ENCODE measurements at places on chromosomes 4 and X.
A peak's percentile ranks its signal among the peaks of the same experiment; 100 is the strongest.

GRCh38 chrX:153400146-153401132 is 711 bp downstream of the PNMA6E start:
- DNase-seq: peak; percentile 65

DNA sequence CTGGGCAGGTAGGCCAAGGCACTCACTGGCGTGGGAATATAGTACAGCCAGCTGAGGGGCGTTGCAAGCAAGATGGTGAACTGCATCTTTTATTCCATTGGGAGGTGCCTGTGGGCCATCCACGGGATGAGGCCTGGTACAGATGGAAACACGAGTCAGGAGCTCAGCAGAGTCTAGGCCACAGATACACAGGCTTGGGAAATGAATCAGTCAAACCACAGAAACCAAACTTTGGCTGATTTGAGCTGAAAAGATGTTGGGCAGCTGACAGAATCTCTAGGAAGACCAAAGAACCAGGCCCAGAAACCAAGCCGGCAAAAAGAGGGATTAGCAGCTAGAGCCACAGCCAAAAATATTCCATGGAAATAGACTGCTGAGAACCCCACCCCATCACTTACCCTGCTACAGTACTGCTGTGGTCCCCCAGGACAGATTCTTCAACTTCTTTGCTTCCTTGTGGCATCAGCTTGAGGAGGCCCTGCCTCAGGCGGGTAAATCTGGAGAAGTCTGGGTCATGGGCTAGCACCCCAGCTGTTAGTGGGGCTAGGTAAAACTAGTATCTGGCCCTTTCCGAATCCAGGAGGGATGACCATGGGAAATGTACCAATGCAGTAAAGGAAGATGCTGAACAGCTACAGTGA is 75.4 kb downstream of the TMEM131L start:
- DNase-seq: peak; percentile 28

- DNase-seq: no peak
Measured at GRCh38 chr4:54877006-54877405, 219.2 kb downstream of the KIT start.

DNA sequence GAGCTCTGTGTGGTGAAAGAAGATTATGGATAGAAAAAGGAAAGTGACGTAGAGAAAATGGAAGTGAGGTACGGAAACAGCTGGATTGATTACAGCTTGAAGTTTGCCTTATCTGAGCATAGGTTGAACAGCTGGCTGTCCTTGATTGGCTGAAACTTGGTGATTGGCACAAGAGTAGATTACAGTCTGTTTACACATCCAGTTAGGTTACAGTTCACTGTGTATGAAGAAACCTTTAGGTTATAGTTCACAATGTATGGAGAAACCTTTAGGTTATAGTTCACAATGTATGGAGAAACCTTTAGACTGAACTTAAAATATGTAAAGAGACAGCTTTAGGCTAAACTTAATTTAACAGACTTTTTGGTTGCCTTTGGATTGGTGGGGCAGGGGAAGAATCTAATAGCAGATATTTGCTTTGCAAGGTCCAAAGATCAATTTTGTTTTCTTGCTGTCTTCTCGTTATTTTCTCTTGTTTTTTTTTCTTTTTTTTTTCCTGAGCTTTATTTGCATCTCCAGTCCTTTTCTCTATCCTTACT is 15.6 kb upstream of the ART3 start:
- DNase-seq: no peak

GRCh38 chrX:64642482-64642881 is 247.2 kb upstream of the MTMR8 start:
- DNase-seq: peak; percentile 21

DNA sequence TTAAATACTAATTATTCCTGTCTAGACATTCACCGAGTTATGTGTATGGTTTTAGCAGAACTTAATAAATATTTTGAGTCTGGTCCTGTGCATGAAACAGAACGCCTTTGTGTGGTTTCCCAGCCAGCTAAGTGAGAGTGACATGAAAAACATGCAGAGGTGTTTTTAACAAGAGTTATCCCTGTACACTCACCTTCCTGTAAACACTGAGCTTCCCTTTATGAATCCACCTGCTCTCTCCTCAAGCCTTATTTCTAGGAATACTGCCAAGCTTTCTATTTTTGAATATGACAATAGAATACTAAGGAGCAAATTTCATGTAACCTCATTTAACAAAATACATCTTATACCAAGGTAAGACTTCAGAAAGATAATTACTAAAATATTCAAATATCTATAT is 270.3 kb upstream of the CTSO start:
- no peak for DNase-seq

DNA sequence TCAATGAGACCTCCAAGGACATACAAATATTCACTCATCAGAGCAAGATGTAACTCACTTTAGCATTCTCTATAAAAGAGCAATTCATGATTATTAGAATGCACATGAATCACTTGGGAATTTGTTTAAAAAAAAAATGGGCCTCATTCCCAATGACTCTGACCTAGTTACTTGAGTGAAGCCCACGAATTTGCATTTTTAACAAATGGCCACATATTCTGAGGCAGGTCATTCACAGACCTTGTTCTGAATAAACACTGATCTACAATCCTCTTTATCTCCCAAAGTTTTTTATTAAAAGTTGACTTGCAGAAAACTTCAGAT is 255.1 kb upstream of the VEGFC start:
- DNase-seq: no peak

DNA sequence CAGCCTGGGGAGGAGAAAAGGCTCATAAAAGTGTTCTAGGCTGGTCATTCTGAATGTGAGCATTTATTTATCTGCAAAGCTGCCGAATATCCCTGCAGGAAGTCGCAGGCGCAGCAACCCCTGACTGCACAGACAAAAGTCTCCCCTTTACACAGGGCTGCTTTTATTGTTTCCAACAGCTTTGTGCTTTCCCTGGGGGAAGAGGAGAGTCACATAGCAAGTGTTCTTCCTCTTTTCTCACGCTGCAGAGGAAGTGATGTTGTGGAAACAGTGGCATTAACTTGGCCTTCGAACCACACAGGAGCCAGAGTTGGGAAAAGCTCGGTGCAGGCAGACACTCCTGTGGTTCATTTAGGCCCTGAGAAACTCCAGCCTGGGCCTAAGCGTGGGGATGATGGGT is 81.5 kb upstream of the BCOR start:
- no peak for DNase-seq

DNA sequence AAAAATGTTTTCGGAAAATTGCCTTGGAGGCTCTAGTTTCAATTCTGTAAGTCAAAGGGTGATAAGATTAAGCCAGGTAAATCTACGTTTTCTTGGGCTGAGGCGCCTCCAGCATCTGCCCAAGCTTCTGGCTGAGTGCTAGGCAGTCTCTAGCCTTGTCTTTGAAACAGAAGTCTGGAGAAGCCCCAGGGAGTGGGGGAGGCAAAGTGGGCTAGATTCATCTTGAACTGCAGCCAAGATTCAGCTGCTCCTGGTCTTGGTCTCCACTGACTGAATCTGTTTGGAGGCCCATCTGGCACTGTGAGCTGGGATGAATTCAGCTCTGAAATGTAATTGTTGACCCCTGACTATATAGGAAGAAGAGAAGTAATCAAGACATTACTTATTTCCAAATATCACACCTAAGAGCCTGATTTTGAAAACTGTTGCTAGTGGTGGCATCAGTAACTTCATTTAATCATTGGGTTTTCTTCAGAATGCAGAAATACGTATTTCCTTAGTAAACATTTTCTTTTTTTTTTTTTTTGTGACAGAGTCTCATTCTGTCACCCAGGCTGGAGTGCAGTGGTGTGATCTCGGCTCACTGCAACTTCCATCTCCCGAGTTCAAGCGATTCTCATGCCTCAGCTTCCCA is 187.3 kb upstream of the LEF1 start:
- peak; percentile 44 for DNase-seq

DNA sequence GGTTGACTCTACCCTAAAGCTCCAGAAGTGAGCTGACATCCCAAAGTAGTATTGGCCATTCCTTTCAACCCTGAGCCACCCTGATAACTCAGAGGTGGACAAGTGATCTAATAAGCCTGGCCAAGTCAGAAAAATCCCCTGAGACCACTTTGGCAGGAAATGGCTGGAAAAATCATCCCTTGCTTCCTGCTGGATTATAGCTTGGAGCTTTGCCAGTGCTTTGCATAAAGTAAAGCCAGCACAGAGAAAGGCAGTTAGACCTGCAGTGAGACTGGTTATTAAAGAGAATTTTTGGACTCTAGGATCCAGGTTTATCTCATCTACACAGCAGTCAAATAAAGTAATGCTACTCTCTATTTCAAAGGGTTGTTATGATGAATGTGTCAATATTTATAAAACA is 6.4 kb downstream of the CXCL3 start:
- DNase-seq: no peak

DNA sequence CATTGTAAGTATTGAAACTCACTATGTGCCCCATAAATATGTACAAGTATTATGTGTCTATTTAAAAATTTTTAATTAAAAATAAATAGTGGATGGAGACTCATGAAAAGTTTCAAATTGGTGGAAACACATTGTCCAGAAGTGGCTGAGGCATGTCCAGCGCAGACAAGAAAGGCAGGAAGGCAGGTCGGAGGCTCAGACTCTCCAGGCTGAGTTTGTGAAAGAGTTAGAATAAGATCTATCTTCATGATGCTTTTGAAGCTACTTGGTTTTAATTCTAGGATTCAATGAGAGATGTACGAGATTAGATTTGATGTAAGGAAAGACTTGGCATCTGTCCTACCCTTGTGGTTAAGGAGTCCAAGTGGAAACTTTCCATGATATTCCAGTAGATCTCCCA is 19.8 kb downstream of the PNMA6F start:
- DNase-seq: no peak

- DNase-seq: no peak
Measured at GRCh38 chrX:133980406-133980805, 5.0 kb downstream of the GPC3 start.

DNA sequence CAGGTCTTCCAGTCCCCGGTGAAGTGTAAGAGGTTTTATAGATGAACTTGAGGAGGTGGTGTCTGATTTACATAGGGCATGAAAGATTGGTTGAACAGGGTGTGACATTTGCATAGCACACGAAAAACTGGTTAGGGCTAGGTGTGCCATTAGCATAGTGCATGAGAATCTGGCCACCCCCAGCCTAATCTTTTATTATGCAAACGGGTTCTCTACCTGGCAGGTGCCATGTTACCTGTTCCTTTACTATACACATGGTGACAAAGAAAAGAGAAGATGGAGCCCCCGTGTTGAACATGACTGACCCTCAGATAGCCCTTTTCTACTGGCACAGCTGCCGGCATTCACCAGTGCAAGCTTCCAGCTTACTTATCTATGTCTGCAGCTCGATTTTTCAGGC is 71.0 kb downstream of the UCHL1 start:
- DNase-seq: no peak

DNA sequence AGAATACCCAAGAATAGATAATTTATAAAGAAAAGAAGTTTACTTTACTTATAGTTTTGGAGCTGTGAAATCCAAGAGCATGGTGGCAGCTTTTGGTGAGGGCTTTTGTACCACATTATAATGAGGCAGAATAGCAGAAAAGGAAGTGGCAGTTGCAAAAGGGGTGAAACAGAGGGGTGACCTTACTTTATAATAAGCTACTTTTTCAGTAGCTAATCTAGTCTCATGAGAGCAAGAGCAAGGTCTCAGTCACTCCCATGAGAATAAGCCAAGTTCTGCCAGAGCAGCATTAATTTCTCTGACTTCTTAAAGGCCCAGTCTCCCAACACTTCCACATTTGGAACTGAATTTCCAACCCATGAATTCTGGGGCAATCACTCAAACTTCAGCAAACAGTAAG is 502.0 kb downstream of the GBA3 start:
- DNase-seq: no peak

GRCh38 chr4:142081025-142081424 is 444.6 kb downstream of the IL15 start:
- DNase-seq: no peak

DNA sequence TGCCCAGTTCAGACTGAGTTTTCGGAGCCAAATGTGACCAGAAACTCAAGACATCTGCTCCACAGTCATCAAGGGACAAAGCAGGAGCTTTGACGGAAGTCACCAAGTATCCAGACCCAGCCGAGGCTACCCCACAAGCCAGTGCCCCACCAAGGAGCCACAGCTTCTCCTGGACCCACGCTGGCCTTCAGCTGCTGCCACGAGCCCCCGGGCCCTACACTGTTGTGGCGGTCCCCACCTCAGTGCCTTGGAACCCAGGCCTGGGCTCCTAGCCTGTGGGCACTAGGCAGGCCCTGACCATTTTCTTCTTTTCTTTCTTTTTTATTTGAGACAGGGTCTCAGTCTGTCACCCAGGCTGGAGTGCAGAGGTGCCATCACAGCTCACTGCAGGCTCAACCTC is 82.1 kb upstream of the NKX1-1 start:
- no peak for DNase-seq

GRCh38 chrX:11427453-11428071 is 134.3 kb downstream of the AMELX start:
- DNase-seq: no peak

DNA sequence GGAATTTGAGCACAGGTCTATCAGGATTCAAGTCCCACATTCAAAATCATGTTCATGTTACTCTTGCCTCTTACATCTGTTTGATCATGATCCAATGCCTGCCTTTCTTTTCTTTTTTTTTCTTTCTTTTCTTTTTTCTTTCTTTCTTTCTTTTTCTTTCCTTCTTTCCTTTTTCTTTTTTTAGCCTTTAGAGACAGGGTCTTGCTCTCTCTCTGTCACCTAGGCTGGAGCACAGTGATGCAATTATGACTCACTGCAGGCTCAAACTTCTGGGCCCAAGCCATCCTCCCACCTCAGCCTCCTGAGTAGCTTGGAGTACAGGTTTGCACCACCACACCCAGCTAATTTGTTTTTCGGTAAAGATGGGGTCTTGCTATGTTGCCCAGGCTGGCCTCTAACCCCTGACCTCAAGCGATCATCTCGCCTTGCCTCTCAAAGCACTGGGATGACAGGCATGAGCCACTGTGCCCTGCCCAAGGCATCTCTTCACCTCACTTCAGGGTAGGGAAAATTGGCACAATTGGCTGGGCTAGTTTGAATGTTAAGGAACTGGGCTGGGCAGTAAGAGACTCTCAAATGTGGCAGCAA is 359.2 kb downstream of the FBXW7 start:
- DNase-seq: no peak

DNA sequence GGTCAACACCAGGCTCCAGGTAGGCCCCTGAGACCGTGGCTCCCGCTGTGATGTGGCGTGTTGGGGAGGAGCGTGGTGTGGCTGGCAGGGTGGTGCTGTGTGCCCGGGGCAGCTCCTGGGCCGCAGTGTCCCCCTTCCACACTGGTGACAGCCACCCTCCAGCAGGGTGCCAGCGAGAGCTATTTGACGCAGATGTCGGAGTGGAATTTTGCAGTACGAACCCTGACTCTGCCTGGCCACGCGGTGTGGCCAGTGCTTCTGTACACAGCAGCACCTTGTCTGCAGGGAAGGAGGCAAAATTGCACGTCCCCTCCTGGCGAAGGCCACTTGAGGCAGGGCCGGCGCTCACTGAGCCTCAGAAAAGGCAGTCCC is 53.2 kb downstream of the CPZ start:
- no peak for DNase-seq

GRCh38 chr4:78581618-78582017 is 30.0 kb downstream of the ANXA3 start:
- no peak for DNase-seq

GRCh38 chr4:832536-832935 is 6.6 kb upstream of the CPLX1 start:
- no peak for DNase-seq

GRCh38 chr4:176387571-176387970 is 67.8 kb downstream of the SPCS3 start:
- DNase-seq: no peak

GRCh38 chr4:110508827-110509710 is 33.1 kb downstream of the ENPEP start:
- no peak for DNase-seq

Data from activated naive CD4-positive, alpha-beta T cell treated with anti-CD3 and anti-CD28 coated beads, Interleukin-2, amount 10 ng/mL, durations not matched to agents 7 days and 5 days (primary cell).